ENCODE measurements at places on chromosomes 5 and 9.

GRCh38 chr5:132477784-132478365 lies 12.7 kb downstream of the IRF1 start:
- DNase-seq: peak; percentile 54

- DNase-seq: no peak
Measured at GRCh38 chr5:40988746-40989510, 79.6 kb downstream of the C7 start.

GRCh38 chr5:175317872-175318271 lies 126.1 kb downstream of the DRD1 start:
- DNase-seq: no peak

DNA sequence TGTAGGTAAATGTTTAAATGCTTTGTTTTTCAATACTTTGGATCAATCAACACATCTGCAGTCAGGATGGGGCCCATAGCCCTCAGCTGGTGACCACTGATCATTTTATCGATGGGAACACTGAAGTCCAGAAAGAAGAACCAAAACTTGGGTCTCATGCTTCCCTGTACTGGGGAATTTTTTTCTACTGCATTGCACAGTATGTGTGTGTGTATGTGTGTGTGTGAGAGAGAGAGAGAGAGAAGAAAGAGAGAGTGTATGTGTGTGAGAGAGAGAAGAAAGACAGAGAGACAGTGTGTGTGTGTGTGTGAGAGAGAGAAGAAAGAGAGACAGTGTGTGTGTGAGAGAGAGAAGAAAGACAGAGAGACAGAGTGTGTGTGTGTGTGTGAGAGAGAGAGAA lies 202.9 kb upstream of the MSX2 start:
- no peak for DNase-seq

DNA sequence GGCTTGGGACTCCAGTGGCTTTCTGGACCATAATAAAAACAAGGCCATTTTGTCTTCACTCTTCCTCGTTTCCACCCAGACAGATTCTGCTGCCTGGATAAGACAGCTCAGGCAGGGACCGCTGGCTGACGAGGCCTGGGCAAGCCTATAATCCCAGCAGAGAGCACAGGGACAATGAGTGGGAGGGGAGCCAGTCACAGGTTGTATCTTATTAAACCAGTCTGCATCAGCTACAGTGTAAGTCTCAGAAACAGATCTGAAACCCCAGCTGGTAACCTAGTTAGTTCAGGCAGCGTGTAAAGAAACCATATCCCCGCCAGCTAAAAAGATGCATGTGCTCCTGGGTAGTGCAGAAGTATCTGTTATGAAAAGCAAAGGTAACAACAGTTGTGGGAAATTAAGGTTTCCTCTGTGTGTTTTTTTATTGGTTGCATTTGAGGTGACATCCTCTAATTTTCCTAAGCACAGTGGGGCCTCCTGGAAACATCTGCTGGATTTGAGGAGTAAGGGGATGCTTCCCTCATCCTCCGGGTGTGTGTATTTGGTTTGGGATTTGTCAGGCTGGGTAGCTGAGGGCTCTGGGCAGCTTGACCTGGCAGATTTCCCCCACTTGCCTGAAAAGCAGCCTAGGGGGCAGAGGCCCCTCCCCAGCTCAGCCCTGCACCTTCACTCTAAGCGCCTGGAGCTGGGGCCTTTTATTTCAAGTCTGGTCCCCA lies 15.2 kb upstream of the TAL2 start:
- DNase-seq: no peak

DNA sequence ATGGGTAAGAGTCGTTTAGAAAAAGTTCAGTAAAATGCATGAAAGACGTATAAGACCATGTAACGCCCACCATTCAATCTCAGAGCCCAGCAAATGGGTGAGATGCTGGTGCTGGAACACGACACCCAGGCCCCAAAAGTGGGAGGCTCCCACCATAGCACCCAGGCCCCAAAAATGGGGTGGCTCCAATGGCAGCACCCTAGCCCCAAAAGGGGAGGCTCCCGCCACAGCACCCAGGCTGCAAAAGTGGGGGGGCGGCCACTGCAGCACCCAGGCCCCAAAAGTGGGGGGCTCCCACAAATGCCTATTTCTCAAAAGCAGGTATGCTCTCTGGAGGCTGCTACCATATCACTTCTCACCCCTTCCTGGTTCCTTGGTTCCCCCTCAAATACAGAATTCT lies 12.7 kb downstream of the FSTL4 start:
- DNase-seq: no peak

GRCh38 chr9:81687521-81688261 lies 1.7 kb downstream of the TLE1 start:
- DNase-seq: peak; percentile 34

- DNase-seq: no peak
Measured at GRCh38 chr9:133945314-133945975, 46.7 kb downstream of the VAV2 start.

GRCh38 chr9:98783518-98784226 lies 12.7 kb downstream of the ANKS6 start:
- DNase-seq: no peak

- DNase-seq: no peak
Measured at GRCh38 chr9:130862217-130862616, 27.2 kb downstream of the ABL1 start.

GRCh38 chr9:119959846-119960545 lies 590.8 kb upstream of the BRINP1 start:
- DNase-seq: no peak

Measured in activated T-cell treated with anti-CD3 and anti-CD28 coated beads, Interleukin-2, amount 50 U/mL, for 24 hours (primary cell).